H1 (cell line): ENCODE measurements at places on chromosomes 13 and 19. TPM values are rescaled to one million over a fixed set of nuclear protein-coding genes. Genes with fewer than 3 reads are reported as not detected.
A peak's percentile ranks its signal among the peaks of the same experiment; 100 is the strongest.

Gene ZNF878
- total RNA-seq, result 9.1 and 9.5 TPM in 2 replicates

DNA sequence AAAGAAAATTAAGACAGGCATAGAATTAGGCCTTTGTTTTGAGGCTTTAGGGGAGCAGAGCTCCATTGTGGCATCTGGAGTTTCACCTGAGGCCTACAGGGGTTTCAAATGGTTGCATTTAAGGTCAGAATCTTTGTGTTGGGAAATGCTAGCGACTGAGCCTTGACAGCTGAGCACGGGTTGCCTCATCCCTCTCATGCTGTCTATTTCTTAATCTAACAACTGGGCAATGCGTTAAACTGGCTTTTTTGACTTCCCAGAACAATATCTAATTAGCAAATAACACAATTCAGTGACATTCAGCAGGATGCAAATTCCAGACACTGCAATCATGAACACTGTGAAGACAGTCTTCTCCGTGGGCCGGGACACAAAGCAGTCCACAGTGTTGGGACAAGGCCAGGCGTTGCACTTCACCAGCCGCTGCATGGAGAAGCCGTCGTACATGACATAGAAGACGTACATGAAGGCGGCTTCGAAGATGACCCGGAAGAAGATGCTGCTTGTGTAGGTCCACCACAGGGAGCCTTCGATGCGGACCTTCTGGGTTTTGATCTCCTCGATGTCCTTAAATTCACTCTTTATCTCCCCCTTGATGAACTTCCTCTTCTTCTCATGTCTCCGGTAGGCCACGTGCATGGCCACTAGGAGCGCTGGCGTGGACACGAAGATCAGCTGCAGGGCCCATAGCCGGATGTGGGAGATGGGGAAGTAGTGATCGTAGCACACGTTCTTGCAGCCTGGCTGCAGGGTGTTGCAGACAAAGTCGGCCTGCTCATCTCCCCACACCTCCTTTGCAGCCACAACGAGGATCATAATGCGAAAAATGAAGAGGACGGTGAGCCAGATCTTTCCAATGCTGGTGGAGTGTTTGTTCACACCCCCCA lies 3.8 kb downstream of the GJB2 start:
- peak; percentile 56 for DNase-seq

DNA sequence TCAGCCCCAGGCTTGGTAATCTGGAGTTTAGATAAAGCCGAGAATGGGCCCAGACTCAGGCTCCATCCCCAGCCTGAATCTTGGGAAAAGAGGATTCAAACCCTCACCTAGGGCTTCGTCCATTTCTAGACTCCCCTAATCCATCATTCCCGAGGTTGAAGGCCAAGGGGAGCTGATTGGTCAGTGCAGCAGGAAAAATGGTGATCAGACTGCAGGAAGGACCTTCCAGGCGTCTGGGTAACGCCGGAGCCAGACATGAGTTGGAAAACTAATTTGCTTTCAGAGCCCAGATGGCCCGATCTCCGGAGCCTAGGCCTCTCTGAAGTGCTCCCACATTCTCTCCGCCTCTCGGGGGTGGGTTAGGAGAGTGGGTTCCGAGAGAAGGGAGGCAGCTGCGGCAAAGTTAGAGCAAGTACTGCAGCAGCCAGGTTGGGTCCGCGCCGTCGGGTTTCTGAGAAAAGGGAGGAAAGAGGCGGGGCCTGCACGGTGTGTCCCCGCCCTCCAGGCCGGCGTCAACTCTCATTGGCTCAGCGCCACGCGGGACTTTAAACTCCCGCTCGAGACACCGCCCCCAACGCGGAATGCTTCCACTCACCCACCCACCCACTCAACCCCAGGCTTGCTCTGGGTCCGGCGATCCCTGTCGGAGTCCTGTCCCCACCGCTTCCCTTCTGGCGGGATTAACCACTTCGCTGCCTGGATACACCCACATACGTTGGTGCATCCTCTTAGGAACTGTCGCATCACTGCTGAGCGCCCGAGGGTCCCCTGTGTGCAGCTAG lies 788 bp upstream of the RTBDN start:
- no peak for DNase-seq

DNA sequence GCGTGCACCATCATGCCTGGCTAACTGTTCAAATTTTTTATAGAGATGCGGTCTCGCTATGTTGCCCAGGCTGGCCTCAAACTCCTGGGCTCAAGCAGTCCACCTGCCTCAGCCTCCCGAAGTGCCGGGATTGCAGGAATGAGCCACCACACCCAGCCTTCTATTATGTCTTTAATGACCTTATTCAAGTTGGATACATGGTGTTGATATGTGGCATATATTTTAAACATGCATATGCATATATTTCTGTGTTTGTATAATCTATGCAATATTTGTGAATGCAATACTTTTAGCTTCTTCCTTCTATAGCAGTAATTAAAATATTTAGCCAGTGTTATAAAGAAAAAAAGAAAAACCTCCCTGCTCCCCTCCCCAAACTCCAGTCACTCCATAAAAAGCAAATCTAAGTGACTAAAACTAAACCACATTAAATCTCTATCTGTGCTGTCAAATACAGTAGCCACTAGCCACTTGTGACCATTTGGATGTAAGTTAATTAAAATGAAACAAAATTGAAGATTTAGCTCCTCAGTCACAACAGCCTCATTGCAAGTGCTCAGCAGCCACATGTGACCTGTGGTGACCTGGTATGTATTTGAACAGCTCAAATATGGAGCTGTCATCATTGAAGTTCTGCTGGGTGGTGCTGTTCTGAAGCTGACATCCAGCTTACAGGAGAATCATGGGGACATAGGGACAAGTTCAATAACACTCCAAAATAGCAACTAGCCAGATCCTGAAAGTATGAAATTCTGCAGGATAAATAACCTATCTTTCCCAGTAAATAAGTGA lies 27.4 kb downstream of the FCGBP start:
- no peak for DNase-seq
